Activated gamma-delta T cell treated with anti-CD3 and anti-CD28 coated beads, Interleukin-2, amount 50 U/mL, for 16 hours (primary cell): ENCODE measurements at places on chromosomes 3 and 15.

- DNase-seq, result no peak
Measured at GRCh38 chr3:112346491-112347122, 13.7 kb downstream of the CD200 start.

DNA sequence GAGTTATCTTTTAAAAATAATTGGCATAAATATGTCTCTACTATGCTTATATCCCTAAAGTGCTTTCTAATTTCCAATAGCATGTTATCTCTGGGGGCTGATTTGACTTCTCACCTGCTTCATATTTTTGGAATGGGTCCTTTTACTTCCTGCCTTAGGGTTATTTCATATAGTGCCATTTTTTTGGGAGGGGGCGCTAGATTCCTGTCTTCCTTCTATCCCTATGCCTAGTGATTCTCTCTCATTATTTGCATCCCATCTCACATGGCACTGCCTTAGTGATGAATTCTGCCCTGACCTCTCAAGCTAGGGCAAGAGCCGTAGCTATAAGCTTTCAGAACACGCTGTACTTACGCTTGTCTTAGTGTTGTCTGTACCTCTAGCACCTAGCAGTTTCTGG is 150.3 kb upstream of the SLITRK3 start:
- DNase-seq, result no peak

- no peak for DNase-seq
Measured at GRCh38 chr3:63442918-63443317, 164.8 kb downstream of the SYNPR start.

DNA sequence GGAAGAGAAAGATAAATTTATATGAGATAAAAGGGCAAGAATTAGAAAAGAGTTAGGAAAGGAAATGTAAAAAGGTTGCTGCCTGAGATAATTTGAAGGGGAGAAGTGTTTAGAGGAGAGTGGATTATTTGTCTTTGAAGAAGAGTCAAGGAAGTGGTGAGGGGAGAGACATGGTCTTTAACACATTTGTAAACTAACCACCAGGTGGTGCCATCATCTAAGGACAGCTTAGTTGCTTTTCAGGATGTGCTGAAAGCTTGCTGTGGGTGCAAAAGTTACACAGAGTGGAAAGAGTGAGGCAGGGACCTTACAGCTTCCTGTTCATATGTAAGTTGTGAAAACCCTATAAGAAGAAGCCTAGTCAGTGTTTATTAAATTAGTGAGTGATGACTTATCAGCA is 114.1 kb upstream of the DNAJC19 start:
- no peak for DNase-seq

DNA sequence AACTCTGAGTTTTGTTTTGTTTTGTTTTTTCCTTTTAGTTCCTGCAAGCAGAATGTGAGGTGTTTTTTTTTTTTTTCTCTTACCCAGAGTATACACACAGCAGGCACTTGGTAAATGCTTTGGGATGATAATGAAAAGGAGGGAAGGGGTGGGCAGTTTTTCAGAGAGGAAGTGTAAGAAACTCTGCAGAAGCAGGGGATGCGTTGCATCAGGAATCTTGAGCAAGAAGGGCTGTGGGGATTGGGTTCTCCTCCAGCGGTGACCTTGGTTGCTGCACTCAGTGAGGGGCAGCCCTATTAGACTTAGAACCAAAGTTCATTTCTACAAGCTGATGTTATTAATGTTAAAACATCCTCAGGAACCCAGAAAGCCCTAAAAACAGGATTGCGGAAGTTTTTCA is 32.2 kb upstream of the TMEM158 start:
- DNase-seq, result no peak

GRCh38 chr15:67358812-67359211 is 104.2 kb downstream of the IQCH start:
- no peak for DNase-seq

GRCh38 chr15:79168922-79169456 is 78.4 kb upstream of the RASGRF1 start:
- no peak for DNase-seq

DNA sequence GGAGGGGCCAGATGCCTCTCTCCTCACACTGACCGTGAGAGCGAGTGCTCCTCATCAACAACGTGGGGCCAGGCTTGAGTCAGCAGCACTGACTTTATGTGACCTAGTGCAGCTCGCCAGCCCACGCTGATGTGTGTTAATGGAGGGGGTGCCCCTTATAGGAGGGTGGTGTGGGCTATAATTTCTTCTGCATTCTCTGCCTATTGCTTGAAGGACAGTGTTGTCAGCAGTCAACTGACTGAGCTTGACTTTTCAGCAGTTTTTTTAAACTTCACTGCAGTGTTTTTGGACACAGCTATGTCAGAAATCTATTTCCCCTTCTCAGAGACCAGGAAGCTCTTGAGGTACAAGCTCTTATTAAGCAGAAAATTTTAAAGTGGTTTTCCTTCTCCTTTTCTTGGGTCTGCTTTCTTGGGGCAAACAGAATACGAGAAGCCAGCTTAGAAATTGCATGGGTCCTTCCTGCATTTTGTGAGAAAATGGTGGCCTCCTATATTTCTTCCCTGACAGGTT is 304.8 kb upstream of the CTDSPL start:
- DNase-seq, result no peak

GRCh38 chr15:77287385-77287784 is 132.5 kb downstream of the PEAK1 start:
- DNase-seq, result no peak

GRCh38 chr15:62994975-62995681 is 47.4 kb upstream of the TPM1 start:
- no peak for DNase-seq

DNA sequence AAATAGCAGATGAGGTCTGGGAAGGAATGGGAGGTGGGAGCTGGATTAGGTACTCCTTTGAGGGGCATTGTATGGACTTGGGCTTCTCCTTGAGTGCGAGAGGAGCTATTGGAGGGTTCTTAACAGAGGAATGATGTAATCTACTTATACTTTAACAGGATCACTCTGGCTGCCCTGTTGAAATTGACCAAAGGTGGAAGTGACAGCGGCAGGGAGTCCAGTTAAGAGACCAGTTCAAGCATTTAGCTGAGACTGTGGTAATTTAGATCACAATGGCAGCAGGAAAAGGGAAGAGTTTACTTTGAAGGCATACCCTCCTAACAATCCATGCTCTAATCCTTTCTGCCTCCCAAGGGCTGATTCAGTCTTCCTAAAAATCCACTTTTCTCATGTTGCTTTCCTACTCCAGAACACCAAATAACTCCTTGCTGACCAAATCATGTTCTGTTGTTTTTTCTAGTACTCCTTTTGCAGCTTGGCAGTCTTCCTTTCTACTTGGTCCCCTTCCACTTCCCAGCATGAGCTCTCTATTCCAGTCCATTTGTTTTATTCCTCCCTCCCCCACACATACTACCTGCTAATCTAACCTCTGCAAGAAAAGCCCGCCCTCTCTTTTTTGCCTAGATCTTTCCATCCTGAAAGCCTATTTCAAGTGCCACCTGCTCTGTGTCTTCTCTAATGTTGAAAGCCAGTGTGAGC is 139.4 kb downstream of the NECTIN3 start:
- no peak for DNase-seq

GRCh38 chr15:81945014-81945615 is 100.7 kb downstream of the MEX3B start:
- no peak for DNase-seq

DNA sequence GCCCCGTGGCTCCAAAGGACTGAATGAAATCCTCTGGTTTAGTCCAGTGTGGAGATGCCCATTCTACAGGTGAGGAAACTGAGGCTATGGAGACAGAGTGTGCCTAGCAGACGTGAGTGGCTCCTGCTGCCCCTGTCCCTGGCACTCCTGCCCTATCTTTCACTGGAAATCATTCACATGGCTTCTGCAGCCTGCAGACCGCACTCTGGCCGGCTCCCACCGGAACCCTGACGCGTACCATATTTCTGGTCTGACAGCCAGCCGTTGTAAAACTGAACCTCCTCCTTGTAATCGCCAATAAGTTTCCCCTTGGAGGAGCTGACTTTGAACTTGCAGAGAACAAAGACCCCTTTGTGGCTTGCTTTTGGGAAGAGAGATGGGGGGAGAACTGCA is 136.5 kb downstream of the CHSY1 start:
- no peak for DNase-seq

DNA sequence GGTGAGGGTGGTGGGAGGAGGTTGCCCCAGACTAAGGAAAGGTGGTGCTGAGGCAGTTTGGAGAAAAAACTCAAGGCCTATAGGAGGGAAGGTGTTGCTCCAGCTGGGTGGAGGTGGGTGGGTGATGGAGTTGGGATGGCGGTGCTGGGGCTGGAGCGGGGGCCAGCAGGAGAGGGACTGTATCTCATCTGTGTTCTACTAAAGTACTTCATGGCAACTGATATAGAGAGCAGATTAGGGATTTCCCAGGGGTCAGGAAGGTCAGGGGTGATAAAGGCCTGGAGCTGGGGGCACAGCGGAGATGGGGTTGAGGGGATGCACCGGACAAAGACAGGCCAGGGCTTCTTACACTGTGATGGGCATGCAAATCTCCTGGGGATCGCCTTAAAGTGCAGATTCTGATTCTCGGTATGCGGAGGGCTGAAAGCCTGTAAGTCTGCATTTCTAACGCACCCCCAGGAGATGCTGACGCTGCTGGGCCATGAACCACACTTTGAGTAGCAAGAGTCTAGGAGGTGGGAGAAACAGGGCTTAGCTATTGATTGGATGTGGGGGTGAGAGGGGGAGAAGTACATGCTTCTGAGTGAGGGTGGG is 4.2 kb downstream of the KLHL40 start:
- DNase-seq, result no peak

DNA sequence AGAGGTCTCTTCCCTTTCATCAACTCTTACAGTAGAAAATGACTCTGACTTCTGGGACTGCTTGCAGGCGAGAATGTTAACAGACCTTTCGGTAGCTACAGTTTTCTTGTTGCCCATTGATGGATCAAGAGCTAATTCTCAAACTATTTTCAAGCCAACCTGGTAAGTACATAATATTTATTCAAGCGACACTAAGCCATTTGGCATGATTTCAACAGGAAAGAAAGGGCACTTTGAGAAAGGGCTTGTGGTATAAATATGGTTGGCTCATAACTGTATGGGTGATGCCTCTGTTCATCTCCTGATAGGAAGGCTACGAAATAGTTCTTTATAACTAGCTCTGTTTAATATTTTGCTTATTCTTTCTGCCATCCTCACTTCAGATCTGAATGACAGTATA is 196.2 kb upstream of the CNTN4 start:
- no peak for DNase-seq

DNA sequence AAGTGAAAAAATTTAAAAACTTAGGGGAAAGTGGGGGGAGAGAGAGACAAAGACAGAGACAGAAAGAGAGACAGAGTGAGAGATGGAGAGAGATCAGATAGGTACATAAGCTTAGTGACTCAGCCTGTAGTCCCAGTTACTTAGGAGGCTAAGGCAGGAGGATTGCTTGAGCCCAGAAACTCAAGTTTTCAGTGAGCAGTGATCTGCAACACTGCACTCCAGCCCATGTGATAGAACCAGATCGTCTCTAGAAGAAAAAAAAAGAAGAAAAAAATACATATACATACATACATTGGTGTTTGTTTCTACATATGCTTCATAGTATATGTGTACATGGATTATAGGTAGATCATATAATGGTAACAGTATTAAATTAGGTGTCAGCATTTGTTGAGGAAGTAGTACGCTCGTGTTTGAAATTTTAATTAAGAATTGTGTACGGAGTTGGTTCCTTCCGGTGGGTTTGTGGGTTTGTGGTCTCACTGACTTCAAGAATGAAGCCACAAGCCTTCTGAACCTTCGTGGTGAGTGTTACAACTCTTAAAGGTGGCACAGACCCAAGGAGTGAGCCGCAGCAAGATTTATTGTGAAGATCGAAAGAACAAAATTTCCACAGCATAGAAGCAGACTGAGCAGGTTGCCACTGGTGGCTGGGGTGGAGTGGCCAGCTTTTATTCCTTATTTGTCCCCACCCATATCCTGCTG is 38.3 kb upstream of the SNRPN start:
- DNase-seq, result no peak

GRCh38 chr3:57910990-57911389 is 97.2 kb upstream of the FLNB start:
- DNase-seq, result no peak

GRCh38 chr3:157477441-157477840 is 25.8 kb downstream of the VEPH1 start:
- no peak for DNase-seq

- no peak for DNase-seq
Measured at GRCh38 chr15:40055576-40056293, 16.8 kb upstream of the SRP14 start.

DNA sequence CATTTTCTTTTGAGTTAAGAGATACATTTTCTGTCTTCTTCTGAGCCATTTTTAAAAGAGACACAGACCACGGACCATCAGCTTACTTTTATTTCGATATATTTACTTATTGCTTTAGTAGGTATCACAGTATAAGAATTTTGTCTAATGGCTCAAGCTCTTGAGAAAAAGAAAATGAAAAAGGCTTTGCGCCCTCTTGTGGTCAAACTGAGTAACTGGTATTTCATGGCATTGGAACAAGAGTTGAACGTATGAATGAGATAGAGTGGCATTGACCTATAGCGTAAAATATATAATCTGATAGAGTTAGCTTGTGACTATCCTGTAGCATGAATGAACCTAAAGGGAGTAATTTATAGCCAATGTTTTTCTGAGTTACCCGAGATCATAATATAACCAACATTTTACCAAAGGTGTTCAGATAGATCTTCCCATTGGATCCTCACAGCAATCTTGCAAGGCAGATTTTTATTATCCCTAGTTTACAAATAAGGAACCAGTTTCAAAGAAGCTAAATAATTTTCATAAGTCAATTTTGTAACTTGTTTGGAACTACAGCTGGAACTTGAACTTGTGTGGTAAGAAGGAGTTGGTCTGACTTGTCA is 154.6 kb downstream of the POLR2M start:
- DNase-seq, result peak; percentile 11

GRCh38 chr3:82629937-82630336 is 868.5 kb upstream of the GBE1 start:
- no peak for DNase-seq

- DNase-seq, result no peak
Measured at GRCh38 chr3:165259541-165260193, 63.5 kb upstream of the SLITRK3 start.

DNA sequence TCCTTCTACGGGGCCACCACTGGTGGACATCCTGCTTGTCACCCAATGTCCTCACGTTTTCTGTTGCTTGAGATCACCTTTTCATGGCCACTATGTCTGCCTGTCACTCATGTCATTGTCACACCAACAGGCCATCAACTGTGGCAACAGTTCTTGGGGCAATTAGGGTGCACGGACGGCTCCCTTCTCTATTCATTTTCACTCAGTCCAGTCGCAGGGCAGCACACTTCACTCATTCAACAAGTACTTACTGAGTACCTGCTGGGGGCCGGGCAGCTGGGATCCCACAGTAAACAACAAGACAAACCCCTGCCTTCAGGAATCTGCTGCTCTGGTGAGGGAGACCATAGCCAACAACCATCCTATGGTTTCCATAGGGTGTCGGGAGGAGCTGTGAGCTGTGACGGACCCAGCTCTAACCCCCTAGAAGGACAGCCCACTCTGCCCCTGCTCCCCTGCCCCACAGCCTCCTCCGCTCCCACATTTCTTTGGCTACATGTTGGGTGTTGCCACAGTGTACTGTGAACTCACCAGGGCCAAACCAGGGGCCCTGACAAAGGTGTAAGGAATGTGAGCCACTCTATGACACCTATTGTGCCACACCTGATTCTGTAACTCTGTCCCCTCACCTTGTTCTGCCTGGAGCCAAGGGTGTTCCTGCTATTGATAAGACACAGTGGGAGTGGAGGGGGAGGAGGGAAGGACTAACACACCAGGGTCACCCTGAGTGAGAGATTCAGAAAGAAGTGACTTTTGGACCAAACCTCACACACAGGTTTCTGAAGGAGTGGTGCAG is 1.9 kb downstream of the VILL start:
- DNase-seq, result no peak
